ENCODE measurements at places on chromosomes 6 and 20.

GRCh38 chr6:75143191-75143590 is 62.7 kb downstream of the COL12A1 start:
- DNase-seq: no peak

DNA sequence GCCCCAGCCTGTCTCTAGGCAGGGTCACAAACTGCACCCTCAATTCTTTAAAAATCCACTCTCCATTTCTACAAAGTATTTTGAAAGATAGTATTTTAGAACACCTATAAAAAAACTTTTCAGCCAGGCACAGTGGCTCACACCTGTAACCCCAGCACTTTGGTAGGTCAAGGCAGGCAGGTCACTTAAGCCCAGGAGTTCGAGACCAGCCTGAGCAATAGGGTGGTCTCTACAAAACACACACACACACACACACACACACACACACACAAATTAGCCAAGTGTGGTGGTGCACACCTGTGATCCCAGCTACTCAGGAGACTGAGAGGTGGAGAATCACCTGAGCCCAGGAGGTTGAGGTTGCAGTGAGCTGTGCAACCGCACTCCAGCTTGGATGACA is 30.2 kb downstream of the SLC23A2 start:
- DNase-seq: no peak

- DNase-seq: no peak
Measured at GRCh38 chr6:12037798-12038197, 25.7 kb downstream of the HIVEP1 start.

GRCh38 chr6:15090145-15090579 is 155.7 kb upstream of the JARID2 start:
- no peak for DNase-seq

DNA sequence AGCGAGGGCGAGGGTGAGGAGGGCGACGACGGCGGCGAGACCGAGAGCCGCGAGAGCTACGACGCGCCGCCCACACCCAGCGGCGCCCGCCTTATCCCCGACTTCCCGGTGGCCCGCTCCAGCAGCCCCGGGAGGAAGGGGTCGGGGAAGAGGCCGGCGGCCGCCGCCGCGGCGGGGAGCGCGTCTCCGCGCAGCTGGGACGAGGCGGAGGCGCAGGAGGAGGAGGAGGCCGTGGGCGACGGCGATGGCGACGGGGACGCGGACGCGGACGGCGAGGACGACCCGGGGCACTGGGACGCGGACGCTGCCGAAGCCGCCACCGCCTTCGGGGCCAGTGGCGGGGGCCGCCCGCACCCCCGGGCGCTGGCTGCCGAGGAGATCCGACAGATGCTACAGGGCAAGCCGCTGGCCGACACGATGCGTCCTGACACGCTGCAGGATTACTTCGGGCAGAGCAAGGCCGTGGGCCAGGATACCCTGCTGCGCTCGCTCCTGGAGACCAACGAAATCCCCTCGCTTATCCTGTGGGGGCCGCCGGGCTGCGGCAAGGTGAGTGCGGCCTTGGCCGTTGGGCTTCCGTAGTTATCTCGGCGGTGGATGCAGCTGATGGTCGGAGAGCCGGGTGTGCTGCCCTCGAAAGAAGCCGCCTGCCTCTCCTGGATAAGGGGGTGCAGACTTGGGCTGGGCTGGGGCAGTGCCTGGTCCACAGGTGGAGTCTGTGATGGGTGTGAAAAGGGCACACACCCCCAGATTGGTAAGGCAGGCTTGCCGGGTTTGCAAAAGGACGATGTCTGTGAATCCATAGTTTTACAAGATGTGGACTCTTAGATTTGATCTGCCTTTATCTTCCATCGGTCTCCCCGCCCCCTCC is 938 bp downstream of the WRNIP1 start:
- no peak for DNase-seq

GRCh38 chr6:84547341-84547801 is 217.0 kb downstream of the TBX18 start:
- DNase-seq: no peak

DNA sequence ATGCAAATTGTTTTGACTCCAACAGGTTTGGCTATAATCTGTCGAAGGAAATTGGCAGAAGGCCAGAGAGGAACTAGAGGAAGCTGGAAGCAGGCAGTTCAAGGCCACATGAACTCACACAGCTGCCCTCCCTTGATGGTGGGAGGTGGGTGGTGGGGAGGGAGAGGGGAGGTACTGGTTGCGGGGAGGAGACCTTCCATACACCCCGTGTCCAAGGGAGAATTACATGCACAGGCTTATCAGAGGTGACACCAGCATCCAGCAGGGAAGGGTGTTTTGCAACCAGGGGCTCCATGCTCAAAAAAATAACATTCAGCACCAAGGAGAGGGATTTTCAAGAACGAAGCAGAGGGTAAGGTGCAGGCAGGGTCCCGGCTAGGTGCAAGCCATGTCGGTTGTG is 9.1 kb downstream of the PRND start:
- no peak for DNase-seq

DNA sequence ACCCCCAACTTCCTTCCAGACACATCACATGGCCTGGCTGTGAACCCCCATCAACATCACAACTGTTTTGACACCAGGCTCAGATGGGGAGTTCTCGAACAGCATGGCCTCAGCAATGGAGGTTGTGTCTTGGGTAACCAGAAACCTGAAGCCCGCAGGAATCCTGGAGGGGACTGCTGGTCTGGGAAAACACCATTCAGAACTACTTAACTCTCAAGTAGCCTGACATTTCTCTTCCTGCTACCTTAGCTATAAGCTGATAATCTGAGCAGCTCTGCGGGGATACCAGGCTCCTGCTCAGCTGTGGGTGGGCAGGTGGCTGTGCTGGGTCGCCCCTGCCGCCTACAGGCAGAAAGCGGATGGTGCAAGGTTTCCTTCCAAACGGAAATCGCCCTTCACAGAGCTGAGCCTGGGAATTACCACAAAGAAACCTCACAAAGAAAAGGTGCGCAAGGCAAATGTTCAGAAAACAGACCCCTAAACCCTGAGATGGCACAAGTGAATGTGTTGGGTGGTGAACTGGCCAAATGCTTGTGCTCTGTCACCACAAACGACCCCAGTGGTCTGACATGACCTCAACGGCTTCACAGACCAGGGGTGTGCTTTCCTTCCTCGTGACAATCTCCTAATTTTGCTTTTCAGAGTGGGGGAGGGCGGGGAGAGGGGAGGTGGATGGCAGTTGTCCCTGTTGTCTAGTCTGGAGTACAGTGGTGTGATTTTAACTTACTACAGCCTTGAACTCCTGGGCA is 29.5 kb downstream of the SNX5 start:
- DNase-seq: peak; percentile 43

DNA sequence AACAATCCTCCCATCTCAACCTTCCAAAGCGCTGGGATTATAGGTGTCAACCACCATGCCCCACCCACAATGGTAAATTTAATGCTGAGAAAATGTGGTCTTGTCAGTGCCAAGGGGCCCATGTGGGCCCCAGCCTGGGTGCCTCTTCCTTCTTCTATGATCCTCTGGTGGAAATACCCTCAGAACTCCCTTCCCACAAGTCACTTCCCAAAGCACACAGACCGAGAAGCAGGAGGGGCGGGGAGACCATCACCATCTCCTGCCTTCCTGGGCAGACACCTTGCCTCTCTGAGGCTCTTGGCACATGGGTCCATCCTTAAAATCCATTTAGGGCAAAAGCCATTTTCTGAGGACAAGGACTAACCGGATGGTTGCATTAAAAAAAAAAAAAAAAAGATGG is 59.0 kb downstream of the NOL4L start:
- no peak for DNase-seq

- DNase-seq: no peak
Measured at GRCh38 chr6:99024089-99024488, 76.3 kb upstream of the FBXL4 start.

- no peak for DNase-seq
Measured at GRCh38 chr6:23633996-23634395, 492.0 kb upstream of the NRSN1 start.

- no peak for DNase-seq
Measured at GRCh38 chr20:46279103-46279502, 29.2 kb downstream of the CDH22 start.

DNA sequence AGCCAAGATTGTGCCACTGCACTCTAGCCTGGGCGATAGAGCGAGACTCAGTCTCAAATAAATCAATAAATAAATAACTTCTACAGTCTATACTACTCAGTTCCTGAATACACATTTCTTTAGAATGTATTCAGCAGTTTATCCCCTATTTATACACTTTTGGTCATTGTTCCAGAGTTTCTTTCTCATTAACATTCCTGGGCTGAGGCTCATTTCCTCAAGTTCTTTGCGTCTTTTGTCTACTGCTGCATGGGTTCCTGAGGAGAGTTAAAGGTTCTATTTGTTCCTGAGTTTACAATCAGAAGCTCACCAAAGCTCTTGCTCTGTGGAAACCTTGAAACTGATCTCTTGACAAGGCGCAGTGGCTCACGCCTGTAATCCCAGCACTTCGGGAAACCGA is 37.7 kb upstream of the SASH1 start:
- DNase-seq: no peak

DNA sequence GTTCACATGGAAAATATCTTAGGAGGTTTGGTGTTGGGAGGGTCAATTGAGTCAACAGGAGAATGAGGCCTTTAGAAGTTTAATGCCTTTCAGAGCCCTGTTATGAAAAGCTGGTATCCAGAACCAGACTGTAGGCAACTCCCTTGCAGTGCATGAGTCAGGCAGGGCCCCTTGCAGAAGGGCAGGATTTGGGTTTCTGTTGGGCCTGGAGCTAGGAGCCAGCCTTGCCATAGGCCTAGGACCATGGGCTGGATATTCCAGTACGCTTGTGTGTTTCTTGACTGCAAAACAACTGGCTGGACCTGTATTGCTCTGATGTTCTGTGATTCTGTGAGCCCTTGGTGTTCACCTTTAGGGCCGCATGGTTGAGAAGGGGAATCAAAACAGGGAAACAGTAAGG is 350.9 kb upstream of the PRND start:
- no peak for DNase-seq

DNA sequence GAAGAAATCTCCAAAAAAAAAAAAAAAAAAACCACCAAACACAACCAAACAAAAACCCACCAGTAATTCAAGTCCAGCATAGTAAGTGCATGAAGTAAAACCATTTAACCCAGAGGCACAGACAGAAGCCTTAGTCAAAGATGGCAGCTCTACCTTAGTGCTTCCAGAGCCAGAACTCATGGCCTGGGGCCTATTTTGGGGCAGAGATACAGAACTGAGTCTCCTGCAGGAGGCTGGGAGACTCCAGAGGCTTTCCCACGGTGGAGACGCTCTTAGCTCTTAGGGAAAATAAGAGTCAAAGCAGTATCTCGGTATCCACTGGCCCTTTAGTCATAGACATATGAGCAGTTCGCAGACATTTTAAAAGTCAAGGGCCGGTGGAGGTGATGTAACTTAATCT is 129.5 kb downstream of the GPX5 start:
- no peak for DNase-seq

GRCh38 chr20:8144282-8145245 is 12.5 kb downstream of the PLCB1 start:
- DNase-seq: no peak

GRCh38 chr6:9523462-9523861 is 891.4 kb downstream of the TFAP2A start:
- DNase-seq: no peak

GRCh38 chr6:46996860-46997641 is 45.1 kb downstream of the ADGRF1 start:
- no peak for DNase-seq

GRCh38 chr20:49811825-49812506 is 662 bp upstream of the SLC9A8 start:
- DNase-seq: no peak

DNA sequence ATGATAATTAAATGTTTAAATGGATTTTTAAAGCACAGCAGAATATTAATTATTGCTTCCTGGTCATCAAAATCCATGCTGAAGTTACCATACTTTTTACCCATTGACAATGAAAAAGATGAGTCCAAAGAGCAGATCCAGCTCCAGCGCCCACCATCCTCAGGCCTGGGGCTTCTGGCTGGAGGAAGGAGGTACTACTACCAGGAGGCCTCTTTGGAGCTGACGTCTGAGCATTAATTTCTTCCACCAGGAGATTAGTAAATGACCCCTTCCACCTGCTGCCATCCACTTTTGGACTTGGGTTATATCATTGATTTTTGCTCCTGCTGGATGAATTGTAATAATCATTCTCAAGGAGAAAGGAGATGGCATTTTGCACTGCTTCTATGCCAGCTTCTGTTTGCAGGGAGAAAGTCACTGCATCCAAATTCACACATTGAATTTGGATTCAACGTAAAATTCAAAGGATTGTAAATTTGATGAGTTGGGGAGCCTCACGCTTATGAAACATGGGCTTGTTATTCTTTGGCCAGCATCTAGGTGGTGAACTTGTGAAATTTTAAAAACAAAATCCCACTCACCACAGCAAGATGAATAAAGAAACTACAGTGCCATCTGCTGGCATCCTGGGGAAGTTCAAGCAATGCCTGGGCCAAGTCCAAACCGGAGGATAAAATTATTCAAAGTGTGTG is 121.8 kb downstream of the SASH1 start:
- DNase-seq: peak; percentile 48

DNA sequence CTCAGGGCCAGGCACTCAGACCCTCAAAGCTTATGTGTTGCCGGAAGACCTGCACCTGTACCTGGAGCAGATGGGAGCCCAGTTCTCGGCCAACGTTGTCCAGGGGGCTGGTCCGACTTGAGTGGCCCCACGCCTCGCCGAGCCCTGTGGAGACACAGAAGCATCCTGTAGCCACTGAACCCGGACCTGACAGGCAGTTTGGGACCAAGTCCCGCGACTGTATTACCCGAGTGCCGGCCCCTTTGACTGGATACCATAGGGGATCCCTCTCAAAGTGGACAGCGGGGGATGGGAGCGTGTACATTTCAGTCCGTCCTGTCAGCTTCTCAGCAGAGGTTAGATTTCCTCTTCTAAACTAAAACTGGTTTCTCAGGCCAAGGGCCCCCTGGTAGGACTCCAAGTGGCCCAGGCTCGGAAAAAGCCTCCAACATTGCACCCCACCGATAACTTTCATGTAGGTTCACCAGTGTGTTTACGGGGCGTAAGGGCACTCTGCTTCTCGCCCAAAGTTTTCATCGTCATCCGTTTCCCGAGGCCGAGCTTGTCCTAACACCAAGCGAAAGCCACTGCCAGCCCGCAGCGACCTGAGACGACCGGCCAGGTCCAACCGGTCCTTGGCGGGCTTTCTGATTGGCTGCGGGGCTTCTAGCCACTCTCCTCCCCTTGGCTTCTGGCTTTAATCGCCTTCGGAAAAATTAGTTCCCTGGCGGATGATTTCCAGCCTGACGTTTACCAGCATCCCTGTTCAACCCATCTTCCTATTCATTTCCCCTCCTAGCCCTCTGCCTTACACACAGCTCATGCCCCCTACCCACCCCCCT is 10.8 kb downstream of the SIM1 start:
- no peak for DNase-seq

- no peak for DNase-seq
Measured at GRCh38 chr6:75290136-75290945, 5.7 kb upstream of the TMEM30A start.

GRCh38 chr6:4518506-4518905 is 257.7 kb upstream of the CDYL start:
- no peak for DNase-seq

DNA sequence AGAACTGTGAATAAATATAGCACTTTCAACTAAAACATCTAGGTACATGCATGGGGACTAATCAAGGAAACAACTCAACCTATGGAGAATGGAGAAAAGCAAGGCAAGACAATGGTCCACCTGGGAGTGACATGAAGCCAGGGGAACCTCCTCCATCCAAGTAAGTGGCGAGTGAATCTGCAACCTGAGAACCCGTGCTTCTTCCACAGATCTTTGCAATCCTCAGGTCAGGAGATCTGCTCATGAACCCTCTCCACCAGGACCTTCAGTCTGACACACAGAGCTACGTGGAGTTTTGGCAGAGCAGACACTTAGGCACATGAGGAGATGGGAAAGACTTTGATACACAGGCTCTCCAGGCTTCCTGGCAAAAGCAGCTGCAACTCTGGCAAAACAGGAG is 58.8 kb upstream of the KHDRBS2 start:
- DNase-seq: no peak
